T-helper 2 cell (primary cell): ENCODE measurements at places on chromosomes 6 and 20.

- no peak for DNase-seq
Measured at GRCh38 chr6:53701333-53702218, 36.0 kb upstream of the KLHL31 start.

DNA sequence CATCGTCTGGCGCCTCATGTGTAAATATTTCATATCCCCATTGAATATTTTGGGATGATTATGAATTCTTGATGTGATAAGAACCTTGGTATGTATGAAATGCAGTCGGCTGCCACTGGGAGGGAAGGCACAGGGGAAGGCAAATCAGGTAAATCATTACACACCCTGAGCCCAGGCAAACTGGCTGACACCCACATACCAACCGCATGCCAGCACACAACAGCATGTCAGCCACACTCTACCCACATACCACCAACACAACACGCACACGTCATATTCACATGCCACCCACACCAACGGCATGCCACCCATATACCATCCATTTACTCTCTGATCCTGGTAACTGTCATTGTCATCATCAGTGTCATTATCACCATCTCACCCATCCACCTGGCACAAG lies 28.3 kb upstream of the MDGA1 start:
- DNase-seq, result no peak

DNA sequence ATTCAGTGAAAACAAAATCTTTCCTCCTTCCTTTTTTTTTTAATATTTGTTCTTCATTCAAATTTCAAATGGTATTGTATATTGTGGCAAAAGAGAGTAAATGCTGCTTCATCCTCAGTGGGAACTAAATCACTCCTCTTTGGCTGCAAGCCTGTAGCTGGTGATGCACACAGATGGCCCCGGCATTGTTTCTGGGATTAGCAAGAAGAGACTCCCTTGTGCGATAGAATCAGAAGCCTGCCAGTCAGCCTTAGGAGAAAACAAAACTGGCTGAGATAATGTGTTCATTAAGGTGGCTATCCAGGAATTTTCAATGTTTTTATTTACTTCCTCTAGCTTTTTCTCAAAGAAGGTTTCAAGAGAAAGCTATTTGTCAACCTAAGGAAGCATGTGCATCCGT lies 20.7 kb upstream of the ELOVL2 start:
- DNase-seq, result no peak

- DNase-seq, result no peak
Measured at GRCh38 chr6:129009851-129010250, 126.9 kb downstream of the LAMA2 start.

DNA sequence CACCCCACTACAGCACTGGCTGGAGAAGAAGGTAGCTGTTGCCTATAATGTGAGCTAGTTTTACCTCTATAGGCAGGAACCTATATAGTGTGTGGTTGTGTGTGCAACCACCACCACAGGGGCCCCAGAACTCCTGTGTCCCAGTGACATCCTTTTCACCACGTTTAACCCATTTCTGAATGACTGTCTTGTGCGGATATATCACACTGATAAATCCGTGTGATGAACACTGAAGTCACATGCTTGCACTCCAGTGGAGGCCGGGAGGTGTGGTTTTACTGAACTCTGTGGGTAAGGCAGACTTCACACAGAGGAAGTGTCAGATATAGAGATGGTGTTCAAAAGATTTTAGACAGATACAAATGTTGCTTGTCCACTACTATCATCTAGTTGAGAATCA lies 32.5 kb downstream of the SDHAF4 start:
- DNase-seq, result peak; percentile 4

GRCh38 chr6:792662-793061 lies 99.7 kb upstream of the EXOC2 start:
- no peak for DNase-seq

- DNase-seq, result no peak
Measured at GRCh38 chr6:282867-283416, 9.3 kb upstream of the DUSP22 start.

GRCh38 chr6:139888681-139889122 lies 514.3 kb upstream of the CITED2 start:
- DNase-seq, result no peak

DNA sequence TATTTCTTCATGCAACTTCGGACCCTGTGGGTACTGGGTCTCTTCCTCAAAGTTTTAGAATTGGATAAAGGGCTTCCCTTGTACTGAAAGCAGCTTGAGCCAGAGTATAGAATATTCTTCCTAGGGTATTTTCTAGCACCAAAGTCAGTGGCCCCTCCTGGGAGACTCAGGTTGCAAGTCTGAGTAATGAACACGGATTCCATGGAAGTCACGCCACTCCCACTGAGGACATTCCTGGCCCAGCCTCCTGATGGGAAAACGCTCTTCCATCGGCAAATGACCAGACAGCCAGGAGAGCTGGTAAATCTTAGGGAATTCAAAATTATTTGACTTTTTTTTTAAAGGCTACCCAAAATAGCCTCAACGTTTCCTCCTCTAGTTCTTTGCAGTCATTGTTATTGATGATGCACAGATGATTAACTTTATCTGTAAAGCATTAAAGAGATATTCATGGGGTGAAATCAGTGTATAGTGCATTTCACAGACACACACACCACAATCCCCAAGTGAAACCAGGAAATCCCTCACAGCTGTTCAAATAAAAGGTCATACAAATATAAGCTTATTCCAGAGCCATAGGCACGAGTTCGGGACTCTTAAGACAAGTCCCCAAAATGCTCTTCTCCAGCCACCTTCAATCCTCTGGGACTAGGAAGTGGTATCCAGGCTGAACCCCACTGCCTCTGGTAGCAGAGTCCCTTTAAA lies 248.8 kb downstream of the SOD2 start:
- no peak for DNase-seq

DNA sequence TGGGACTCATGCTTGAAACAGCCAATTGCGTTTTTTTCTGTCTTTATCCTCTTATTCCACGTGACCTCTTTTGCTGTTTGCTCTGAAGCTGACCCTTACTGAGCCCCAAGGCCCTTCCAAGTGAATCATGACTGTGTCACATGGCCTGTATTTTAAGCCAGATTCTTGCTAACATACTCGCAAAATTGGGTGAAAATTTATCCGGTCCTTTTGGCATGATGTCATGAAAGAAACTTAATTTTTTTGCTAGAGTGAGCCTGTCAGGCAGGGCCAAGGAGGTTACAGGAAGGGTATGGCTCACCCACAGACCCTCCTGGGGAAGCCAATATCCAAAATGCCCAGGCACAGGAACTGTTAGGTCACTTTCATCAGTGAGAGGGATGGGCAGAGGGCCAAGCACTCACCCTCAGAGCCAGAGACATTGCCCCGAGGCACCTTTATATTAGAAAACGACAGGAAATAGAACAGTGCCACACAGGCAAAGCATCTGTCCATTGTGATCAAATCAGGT lies 296.7 kb downstream of the CDH26 start:
- no peak for DNase-seq

DNA sequence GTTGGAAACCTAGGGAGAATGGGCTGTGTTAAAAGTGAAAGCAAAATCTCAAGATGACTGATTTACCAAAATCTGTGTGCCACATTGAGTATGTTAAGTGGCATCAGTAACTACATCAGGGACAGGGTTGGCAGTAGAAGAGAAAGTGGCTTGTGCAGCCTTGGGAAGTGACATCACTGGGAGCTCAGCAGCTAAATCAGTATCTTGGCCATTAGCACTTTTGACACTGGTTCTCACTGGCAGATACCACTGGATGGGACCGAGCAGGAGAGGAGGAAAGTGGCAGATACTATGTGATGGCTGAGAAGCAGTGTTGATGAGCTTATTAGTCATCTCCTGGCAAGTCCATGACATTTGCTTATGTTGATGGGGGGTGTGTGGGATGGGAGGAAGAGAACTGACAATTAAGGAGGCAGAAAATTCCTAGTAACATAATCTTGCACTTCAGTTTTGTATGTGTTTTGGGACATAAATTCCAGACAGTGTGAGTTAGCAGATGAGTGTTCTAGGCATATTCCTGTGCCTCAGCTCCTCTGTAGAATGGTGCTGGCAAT lies 322.2 kb downstream of the SOX4 start:
- DNase-seq, result no peak

DNA sequence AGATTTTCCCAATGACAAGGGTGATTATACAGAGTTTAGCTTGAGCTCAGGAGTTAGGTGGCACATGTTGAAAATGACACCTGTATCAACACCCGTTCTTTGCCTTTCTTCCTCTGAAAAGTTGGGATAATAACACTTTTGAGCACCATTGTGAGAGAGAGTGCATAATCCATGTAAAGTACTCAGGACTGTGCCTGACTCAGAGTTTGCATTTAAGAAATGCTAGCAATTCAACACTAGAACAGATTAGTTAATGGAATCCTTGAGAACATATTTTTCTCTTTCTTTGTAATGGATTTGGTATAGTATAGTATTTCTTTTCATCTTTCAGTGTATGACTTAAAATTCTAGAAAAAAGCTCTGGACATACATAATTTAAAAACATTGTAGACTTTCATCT lies 449.2 kb downstream of the GJA1 start:
- DNase-seq, result no peak

GRCh38 chr6:102742028-102742427 lies 1348.5 kb downstream of the GRIK2 start:
- no peak for DNase-seq
